ENCODE measurements at places on chromosomes 1 and 21.

- DNase-seq: no peak
Measured at GRCh38 chr1:239947801-239948200, 143.9 kb upstream of the FMN2 start.

GRCh38 chr1:160664573-160665051, 17.8 kb upstream of the SLAMF1 start:
- DNase-seq: no peak

DNA sequence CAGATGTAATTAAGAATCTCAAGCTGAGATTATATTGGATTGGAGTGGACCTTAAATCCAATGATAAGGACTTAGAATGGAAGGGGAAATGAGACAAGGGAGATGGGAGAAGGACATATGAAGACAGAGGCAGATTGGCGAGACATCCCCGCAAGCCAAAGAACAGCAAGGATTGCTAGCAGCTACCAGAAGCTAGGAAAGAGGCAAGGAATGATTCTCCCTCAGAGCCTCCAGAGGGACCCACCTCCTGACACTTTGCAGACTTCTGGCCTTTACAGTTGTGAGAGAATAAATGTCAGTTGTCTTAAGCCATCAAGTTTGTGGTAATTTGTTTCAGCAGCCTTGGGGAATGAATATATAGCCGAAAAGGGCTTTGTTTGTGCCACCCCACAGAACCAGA, 20.7 kb downstream of the METTL13 start:
- DNase-seq: no peak

DNA sequence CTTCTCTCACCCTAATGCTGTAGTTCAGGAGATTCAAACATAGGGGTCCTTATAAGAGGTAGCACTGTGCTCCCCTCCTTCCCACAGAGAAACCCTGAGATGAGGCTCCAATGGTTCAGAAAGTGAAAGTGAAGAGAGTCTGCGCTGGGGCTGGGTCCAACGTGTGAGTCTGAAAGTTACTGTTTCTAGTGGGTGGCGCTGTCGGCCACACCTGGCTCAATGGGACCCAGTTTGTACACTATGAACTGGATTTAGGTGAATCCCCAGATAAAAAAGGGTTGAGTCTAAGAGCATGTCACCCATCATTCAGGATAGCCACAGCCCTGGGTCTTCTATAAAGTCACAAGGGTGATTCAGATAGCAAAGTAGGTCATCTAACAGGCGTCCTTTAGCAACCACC, 2.8 kb downstream of the SMCP start:
- DNase-seq: no peak

GRCh38 chr1:21022279-21023040, 154.2 kb downstream of the EIF4G3 start:
- peak; percentile 100 for DNase-seq

DNA sequence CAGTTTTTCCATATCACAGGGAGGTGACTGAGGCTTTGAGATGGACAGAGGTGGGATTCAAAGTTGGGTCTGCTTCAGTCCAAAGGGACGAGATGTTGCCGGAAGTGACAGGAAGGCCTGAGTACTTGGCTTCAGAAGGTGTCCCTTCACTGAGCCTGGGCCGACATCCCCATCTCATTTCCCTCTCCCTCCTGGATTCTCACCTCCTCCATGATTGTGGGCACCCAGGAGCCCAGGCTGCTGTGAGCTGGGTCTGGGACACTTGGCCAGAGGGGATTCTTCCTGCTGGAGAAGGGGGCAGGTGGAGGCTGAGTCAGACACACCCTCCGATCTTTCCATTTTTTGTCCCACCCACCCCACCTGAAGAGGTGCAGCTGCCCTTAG, 2.8 kb upstream of the MRPS15 start:
- no peak for DNase-seq

- peak; percentile 44 for DNase-seq
Measured at GRCh38 chr1:200139661-200140250, 112.2 kb downstream of the NR5A2 start.

- DNase-seq: no peak
Measured at GRCh38 chr1:213452501-213452900, 401.5 kb downstream of the RPS6KC1 start.

DNA sequence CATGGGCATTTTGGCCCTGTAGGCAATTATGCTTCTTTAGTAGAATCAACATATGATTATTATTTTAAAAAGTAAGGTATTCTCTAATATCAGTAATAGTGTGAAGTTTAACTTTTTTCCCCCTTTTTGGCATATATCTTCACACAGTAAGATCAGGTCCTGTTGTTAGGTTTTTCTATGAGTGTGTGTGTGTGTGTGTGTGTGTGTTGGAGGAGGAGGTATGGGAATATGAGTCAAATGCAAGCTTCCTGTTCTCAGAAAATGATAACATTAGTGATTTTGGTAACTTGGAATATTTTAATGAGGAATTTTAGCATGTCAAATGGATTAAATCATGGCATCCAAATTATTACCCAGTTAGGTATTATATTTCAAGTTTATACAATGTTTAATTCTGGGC, 65.8 kb upstream of the BCL10 start:
- DNase-seq: no peak

GRCh38 chr1:242002510-242002909, 3.6 kb upstream of the MAP1LC3C start:
- DNase-seq: no peak

- no peak for DNase-seq
Measured at GRCh38 chr1:1883092-1883873, 7.6 kb downstream of the GNB1 start.
